Stimulated activated CD4-positive, alpha-beta T cell treated with anti-CD3 and anti-CD28 coated beads, TNF-alpha, amount 100 ng/mL, for 4 hours (primary cell): ENCODE measurements at places on chromosomes 6 and 20.

DNA sequence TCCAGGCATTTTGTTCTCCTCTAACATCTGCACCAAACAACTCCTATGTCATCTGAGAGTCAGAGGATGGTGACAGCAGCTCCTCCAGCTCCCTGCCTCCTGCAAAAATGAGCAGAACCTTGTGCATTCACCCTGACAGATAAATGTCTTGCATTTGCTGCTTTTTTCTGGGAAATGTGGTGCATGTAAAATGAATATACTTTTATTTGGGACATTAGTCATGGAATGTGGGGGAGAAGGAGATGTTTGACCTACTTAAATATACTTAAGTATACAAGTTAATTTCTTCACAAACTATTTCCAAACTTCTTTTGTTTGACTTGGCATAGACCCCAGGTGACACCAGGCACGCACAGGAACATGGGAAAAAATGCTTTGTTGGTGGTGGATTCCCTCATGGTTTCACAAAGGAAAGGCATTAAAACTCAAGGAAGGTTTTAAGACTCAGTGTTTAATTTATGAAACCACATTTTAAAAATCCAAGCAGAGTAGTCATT, 181.8 kb upstream of the MCHR2 start:
- DNase-seq, result no peak

- DNase-seq, result no peak
These were observed 289.9 kb upstream of the ZFP64 start for GRCh38 chr20:52481443-52481842.

- DNase-seq, result no peak
These were observed 150.7 kb upstream of the BTBD3 start for GRCh38 chr20:11766961-11767360.

DNA sequence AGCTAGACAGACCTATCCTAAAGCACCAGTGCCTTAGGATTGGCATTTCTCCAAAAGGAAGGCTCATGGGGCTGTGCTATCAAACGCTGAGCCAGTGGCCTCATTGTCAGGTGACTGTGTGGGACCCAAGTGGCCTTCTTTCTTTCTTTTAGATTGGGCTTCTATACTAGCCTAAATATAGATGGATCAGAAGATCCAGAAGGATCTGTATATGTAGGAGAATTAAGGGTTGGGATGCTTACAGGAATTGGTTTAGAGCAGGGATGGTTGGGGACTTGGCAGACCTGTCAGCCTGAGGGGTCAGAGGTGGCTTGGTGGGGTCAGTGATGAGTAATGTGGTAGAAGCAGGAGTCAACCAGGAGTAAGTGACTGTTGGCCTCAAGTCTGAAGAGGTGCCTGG, 14.8 kb downstream of the ABT1 start:
- no peak for DNase-seq

- DNase-seq, result peak; percentile 27
These were observed 12.1 kb downstream of the FOXS1 start for GRCh38 chr20:31833130-31833930.

GRCh38 chr6:98092331-98092730, 742.0 kb upstream of the POU3F2 start:
- DNase-seq, result no peak

DNA sequence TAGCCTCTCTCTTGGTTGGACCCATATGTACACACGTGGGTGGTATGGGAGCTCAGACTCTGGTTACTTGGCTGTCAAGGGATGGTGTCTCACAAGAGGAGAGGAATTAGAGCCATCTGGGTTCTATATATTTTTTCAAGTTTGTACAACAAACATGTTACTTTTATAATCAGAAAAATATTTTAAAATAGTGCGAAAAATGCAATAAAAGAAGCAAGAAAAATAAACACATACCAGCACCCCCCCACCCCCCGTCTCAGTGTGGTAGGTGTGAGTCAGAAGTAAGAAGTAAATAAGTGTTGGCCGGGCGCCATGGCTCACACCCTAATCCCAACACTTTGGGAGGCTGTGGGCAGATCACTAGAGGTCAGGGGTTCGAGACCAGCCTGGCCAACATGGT, 2.1 kb upstream of the TIAM2 start:
- no peak for DNase-seq

- no peak for DNase-seq
These were observed 81.7 kb downstream of the COL9A1 start for GRCh38 chr6:70221025-70221714.

DNA sequence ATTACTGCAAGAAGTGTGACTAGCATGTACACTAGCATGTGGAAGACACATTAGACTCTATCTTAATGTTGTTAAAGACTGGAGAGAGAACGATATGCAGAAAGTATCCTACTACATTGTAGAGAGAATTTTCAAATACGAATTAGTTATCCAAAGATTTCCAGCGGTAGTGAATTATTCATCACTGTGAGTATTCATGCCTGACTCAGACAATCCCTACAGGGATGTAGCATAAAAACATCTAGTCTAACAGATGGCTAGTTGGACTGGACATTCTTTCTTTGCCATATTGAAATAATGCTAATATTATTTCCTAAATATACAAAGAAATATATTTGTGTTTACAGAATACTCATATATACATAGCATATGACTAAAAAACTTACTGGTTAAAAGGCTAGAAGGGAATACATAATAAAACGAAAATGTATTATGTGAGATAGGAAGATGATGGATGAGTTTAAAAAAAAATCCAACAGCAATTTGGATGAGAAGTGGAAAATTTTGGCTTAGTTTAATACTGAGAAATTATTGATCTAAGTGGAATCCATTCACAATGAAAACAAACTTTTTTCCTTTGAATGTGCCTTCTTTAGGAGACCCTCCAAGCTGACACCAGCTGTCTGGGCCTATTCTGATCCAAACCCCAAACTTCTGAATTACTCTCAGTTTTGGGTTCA, 580.7 kb downstream of the RFPL4B start:
- no peak for DNase-seq

GRCh38 chr6:24283043-24283985, 74.5 kb downstream of the DCDC2 start:
- DNase-seq, result no peak

GRCh38 chr6:142918339-142919042, 26.5 kb downstream of the HIVEP2 start:
- DNase-seq, result no peak

DNA sequence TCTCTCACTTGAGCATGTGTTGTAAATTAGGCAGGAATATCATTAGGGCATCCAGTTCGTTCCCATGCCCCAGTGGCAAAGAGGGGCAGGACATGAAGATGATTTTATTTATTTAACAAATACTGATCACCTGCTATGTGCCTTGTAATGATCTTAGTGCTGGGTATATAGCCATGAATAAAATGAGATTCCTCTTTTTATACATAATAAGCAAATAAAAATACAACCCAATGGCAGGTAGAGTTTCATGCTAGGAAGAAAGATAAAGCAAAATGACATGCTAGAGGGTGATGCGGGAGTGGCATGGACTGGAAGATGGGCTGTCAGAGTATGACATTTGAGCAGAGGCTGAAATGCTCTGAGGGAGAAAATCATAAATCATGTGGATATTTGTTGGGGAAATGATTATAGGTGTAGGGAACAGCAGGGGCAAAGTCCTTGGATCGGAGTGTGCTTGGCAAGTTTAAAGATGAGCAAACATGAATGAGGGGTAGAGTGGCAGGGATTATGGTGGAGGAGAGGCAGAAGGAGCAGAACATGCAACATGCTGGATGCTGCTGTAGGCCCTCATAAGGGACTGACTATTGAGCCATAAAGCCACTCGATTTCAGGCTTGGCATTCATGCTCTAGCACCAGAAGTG, 342.1 kb downstream of the PLCB1 start:
- no peak for DNase-seq

DNA sequence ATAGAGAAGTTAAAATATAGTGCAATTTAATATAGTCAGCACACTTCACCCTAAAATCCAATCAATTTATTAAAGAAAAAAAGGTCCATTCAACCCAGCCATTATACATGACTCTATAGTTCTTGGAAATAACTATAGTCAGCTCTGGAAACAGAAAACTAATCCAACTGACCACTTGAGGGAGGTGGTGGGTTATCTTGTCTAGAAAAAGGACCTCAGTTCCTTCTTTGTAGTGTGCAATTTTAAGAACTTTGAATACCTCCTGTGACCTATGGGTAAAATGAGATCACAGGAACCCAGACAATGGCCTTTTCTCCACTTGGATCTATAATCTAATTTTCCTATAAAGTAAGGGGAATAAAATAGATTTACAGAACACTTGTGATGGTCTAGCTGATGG, 163.6 kb upstream of the CENPW start:
- DNase-seq, result no peak
